Inflammatory macrophage treated with lipopolysaccharide for 1 hour (primary cell): ENCODE measurements at places on chromosomes 1 and 21.

DNA sequence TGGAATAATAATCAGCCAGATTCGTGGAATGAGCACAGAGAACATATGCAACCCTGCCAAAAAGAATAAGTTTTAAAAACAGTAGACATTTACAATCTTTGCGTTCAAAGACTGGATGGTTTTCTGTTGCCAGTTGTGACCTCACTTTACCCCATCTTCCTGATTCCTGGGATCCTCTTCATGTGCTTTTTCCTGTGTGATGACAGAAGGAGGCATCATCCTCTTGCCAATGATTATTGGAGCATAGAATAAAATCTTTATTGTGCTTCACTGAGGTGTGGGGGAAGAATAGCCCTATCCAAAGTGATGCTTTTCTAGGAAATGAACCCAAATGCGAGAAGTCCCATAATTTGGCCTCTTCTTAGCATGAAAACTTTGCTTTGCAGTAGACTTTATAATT lies 15.0 kb upstream of the BARHL2 start:
- DNase-seq = no peak

DNA sequence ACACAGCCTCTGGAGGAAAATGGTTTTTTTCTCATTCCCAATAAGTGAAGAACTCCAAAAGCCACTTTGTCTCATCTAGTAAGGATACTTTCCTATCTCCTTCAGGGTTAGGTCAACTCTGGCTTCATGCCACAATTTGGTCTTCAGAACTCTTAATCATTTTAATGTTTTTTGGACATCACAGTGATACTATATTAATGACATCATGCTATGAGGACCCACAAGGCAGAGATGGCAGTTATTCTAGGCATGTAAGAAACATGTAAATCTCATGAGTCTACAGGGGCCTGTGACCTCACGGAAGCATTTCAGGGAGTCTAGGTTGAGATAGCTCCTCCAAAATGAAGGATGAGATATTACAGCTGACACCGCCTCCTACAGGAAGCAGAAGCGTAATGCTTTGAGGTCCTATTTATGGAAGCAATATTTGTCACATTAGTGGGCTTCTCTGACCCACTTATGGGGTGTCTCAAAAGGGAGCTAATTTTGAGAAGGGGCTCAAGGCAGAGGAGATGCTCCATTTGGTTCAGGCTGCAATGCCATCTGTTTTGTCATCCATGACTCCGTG lies 5.0 kb upstream of the GPR137B start:
- DNase-seq = no peak

DNA sequence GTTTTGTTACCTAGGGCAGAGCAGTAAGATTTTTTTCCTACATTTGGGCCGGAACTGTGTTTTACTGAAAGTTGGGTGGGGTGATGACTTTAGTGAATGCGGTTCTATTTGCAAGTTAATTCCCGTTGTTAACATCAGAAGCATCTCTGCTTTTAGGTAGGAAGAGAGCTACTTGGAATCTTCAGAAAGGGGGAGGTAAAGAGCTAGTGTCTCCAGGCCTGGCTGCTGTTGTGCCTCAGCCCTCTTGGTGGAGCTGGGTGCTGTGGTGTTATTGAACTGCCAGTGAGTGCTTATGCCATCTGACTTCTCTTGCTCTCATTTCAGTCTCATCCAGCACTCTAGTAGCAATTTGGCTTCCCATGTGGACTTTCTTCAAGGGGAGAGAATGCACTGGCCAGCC lies 3.4 kb downstream of the KDM4A start:
- DNase-seq = no peak

DNA sequence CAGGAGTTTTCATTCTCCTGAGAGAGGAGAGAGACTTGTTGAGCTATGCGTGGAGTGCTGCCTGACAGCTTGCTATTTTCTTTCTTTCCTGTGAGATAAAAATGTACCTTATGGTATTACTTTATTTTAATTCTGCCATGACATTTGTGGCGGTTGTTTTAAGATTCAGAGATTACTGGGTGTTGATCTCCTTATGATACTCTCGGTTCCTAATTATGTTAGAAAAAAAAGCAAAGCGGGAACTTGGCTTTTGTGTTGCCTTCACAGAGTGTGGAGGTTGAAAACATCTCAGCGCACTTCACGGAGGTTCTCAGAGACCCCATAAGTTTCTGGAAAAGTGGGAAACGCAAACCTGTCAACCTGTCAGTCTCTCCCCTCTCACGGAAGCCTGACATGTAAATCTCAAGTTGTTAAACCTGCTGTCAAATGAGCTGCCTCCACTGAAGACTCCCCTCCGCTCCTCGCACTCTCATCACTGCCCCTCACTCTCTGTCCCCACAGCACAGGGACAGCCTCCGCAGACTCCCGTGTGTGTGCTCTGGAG lies 405.6 kb downstream of the KIF26B start:
- no peak for DNase-seq

DNA sequence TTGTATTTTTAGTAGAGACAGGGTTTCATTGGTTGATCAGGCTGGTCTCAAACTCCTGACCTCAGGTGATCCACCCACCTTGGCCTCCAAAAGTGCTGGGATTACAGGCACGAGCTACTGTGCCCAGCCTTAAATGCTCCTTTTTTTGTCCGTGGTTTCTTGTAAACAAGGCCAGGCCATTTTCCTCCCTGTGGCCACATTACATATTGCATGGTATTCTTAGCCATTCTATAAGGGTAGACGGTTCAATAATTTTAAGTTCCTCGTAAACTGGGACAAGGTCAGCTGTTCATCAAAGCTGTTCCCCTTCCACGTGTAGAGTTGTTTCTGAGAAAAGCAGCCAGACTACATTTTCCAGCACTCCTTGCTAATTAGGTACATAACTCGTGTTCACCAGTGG lies 10.3 kb upstream of the LUZP1 start:
- DNase-seq = peak; percentile 37

DNA sequence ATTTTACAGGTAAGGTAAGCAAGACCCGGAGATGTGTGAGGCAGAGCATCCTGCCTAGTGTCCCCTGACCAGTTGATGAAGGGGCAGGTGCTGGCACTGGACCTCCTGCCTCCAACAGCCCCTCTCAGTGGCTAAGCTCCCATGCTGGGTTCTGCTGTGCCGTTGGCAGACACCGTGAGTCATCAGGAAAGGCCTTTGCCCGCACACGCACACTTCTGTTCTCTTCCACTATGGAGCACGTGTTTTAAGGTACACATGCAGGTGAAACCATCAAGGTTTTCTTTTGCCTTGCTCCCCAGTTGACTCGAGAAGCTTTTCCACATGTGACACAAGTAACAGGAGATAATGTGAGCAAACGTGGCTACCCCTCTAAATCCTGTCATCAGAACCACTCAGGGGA lies 207.9 kb downstream of the RRAGC start:
- DNase-seq = no peak

GRCh38 chr1:74271503-74271902 lies 36.3 kb downstream of the TNNI3K start:
- no peak for DNase-seq

DNA sequence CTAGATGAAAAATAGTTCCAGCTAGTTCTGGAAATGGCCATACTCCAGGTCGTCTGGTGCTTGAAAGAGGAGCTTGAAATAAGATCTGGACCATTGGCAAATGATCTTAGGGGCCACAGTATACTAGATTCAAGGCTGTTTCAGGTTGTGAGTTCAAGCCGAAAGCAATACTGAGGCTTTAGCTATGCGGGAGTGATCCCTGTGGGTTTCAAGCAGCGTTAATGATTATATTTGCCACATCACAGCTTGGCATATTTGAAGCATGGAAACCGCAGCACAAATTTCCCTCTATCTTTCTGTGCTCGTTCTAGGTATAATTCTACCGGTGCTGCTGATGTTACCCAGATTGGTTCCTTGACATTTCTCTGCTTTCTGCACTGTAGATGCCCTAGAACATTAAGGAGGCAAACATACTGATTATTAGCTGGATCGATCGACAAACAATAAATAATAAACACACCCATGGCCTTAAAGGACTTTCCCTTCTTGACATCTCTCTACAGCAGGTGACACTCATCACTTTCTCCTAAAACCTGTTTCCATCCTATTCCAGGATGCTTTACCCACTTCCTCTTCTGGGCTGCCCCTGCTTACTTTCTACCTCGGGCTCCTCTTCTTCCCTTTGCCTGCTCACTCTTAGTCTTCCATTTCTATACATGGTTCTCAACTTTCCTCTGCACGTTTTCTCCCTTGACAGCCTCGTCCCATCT lies 40.6 kb upstream of the LYST start:
- no peak for DNase-seq

DNA sequence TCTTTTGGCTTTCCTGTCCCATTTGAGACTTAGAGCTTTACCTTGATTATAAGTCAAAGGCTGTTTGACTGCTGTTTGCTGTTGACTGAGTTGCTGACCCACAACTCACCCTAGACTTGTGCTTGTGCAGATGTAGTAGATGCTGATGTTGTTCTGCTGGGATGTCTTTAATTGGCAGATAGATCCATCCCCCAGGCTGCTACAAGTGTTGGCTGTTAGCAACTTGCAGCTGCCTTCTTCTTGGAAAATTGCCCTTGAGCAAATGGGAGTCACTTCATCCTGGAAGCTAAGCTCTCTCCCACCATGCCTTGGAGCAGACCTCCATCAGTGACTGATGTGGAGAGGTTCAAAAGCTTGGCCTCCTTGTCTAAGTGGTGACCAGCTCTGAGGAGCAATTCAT lies 139.3 kb upstream of the KIAA0040 start:
- no peak for DNase-seq
